ENCODE measurements at places on chromosomes 12 and 14. TPM values are rescaled to one million over a fixed set of nuclear protein-coding genes. Genes with fewer than 3 reads are reported as not detected.

Gene TAS2R20
- 1.2 TPM for total RNA-seq

Gene PLEKHG7
- total RNA-seq: not detected

Gene CCND2
- total RNA-seq: 94.2 TPM

Gene RNU7-1
- total RNA-seq: not detected

Gene TBC1D30
- 14.8 TPM for total RNA-seq

Gene ASCL1
- total RNA-seq: not detected

GRCh38 chr14:41154143-41154807 is 452.4 kb upstream of the LRFN5 start:
- DNase-seq: no peak

DNA sequence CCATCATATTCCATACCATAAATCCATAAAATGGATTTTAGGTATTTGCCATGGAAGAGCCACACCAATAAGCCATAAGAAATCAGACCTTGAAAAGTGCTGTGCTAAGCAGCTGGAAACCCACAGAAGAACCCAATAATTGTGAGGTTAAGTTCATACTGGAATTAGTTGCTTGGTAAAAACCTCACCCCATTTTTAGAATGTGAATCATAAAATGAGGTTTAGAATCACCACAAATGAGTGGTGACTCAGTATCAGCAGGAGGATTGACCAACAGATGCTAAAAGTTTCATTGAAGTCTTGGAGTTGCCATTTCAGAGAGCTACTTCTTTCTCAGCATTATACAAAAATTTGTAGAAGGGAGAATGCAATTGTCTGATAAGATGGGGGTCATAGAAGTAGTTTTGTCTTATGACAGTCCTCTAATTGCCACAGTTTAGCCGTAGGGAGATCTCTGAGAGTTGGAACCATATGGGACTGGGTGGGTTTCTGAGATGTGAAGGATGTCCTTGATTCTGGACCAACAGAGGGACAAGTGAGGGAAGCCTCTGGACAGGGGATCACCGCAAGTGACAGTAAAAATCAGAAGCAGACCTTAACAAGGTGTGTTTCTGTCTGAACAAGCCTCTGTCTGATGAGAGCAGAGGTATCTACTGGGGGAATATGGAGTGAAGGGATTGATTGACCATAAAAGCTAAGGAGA is 1.4 kb upstream of the STON2 start:
- DNase-seq: no peak

- no peak for DNase-seq
Observed at GRCh38 chr12:94273272-94273671, 124.9 kb downstream of the PLXNC1 start.

DNA sequence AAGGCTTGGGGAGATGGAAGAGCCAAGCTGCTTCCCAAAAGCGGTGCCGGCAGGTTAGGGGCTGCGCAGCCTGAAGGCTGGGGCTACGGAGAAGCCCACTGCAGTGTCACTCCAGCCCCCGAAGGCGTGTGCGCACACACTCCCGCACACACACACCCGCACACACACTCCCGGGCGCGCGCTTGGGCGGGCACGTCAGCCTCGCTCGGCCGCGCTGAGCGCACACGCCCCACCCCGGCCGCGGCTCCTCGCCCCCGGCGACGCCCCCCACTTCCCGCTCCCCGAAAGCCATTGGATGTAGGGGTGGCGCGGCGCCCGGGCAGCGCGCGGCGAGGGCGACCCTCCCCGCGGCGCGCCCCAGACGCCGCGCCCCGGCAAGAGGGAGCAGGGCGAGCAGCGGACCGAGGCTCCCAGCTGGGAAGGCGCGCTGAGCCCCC is at the start of gene KCNK10:
Gene KCNK10, minus strand, starts transcription at position 184 of the 437 bp plus-strand sequence. CDS start 471 bp downstream, outside the sequence.
- no peak for DNase-seq

DNA sequence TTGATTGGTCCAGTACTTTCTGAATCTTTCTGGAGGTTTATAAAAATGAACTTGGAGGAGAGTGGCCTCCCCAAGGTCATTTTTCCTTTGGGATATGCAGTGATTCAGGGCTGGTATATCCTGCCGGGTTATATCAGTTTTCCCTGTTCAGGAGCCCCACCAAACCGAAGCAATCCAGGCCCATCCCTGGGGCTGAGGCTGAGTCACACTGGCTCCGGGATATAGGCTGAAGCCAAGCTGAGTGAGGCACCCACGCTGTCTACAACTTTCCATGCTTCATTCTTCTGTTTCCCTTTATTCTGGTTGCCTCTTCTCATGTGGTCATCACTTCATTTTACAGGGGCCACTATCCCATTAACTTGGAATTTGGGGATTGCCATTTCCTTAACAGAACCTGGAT is 3.4 kb downstream of the SSPN start:
- DNase-seq: no peak

GRCh38 chr12:111387747-111388323 is 17.9 kb upstream of the SH2B3 start:
- DNase-seq: no peak

- no peak for DNase-seq
Observed at GRCh38 chr14:59275668-59276067, 87.2 kb downstream of the DAAM1 start.

GRCh38 chr14:92952481-92953298 is 29.7 kb downstream of the CHGA start:
- peak; percentile 75 for DNase-seq

DNA sequence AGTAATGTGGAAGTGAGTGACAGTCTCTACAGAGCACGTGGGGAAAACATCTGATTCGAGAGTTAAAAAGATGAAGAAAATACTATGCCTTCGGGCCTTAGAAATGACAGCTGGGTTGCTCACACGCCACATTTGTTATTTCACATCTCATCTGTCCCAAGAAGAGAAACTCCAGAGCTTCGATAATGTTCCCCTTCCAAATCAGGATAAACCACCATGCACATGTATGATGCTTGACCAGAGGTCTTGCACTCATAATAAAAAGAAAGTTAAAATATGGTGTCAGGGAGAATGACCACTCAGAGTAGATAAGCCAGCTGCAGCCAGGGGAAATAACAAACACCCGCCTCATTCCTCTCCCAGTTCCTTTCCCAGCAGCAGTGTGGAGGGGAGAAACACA is 34.6 kb downstream of the NIN start:
- DNase-seq: no peak

GRCh38 chr14:36981832-36982529 is 190.4 kb downstream of the SLC25A21 start:
- no peak for DNase-seq
